EL (cell line): ENCODE measurements at places on chromosomes 7 and 10.

DNA sequence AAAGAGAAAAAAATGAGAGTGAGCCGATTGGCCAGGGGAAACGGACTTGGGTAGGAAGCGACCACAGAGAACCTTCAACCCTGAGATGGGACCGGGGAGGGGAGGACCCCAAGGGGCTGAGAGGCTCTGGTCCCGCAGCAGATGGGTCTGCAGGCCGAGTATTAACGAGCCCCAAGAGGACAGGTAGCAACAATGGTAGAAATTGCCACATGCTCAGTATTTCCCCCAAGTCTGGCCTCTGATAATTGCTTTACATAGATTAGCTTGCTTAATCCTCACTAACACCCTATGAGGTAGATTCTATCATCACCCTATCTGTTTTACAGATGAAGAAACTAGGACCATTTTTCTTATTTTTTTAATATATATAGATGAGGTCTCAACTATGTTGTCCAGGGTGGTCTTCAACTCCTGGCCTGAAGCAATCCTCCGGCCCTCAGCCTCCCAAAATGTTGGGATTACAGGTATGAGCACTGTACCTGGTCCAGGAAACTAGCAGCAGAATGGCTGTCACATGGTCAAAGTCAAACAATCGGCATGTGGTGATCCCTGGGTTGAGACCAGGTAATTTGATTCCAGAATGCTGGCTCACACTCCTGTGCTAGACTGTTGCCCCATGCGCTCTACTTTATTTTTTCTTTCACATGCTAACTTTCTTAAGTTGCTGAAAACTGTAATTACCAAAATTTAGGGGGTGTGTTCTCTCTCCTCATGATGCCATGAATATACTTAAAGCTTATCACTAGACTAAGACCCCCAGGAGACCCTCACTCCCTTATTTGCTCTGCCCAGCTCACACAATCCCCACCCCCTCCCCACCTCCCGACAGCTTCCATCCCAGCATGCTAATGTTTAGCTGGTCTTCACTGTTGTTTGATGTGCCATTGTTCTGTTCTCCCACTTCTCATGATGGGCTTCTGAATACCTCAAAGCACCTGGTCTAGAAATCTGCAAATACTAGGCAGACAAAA lies 67.9 kb upstream of the AFAP1L2 start:
- no peak for DNase-seq

GRCh38 chr7:22350466-22351328 lies 6.3 kb downstream of the RAPGEF5 start:
- DNase-seq: peak; percentile 57

- no peak for DNase-seq
Observed at GRCh38 chr7:151416941-151417315, 7.1 kb upstream of the WDR86 start.

- no peak for DNase-seq
Observed at GRCh38 chr7:22268884-22269421, 88.0 kb downstream of the RAPGEF5 start.

GRCh38 chr7:106281585-106282318 lies 3.0 kb downstream of the NAMPT start:
- DNase-seq: no peak

- DNase-seq: no peak
Observed at GRCh38 chr7:157542068-157543021, 205.5 kb downstream of the DNAJB6 start.

DNA sequence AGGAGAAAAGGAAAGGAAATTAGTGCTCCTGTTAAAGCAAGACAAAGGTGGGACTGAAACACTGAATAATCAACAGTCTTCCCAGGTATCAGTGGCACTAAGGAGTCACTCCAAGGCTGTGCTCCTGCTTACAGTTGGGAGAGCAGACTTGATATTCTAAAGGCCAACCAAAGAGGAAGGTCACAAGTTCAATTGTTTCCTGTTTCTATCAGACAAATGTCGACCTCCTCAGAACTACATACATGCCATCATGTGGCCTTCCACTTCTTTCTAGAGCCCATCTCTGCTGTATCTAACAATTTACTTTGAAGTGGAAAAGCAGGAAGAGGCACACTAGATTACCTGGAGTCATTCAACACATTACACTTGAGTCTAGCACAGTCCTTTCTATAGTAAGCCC lies 3.4 kb downstream of the ZNF239 start:
- DNase-seq: no peak

DNA sequence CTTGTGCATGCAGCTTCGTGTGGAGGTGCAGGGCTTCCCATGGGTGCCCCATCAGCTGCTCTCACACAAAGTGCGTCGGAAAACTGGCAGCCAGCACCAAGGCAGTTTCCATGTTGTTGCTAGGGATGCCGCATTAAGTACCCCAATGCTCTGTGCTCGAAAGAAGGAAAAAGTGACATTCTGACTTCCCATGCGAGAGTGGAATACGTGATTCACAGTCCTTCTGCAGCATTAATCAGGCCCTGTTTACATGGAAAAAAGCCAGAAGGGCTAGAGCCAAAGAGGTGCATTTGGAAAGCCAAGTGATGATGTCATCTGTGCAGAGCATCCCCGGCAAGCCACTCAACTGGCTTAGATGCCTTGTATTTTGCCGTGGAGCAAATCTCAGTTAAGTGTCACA lies 258.3 kb downstream of the GATA3 start:
- DNase-seq: no peak

GRCh38 chr7:106450716-106451115 lies 165.9 kb upstream of the NAMPT start:
- DNase-seq: peak; percentile 8

- DNase-seq: no peak
Observed at GRCh38 chr10:79492839-79493238, 19.5 kb upstream of the EIF5AL1 start.

DNA sequence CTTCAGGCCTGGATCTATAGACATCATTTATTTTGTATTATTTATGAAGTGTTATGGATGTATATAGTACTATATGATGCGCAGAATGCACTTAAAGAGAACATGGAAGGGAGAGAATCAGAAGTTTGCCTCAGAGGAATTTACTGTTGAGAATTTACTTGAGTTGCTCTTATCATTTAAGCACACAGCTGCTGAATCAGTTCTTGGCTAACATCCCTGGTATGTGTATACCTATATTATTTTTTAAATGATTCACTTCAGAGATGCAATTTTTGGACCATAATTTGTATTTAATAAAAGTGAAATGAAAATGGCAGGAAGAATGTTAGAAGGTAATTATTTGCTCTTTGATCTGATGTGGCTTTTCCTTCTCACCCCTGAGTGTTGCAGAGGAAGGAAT lies 191.6 kb downstream of the BICC1 start:
- DNase-seq: peak; percentile 60

DNA sequence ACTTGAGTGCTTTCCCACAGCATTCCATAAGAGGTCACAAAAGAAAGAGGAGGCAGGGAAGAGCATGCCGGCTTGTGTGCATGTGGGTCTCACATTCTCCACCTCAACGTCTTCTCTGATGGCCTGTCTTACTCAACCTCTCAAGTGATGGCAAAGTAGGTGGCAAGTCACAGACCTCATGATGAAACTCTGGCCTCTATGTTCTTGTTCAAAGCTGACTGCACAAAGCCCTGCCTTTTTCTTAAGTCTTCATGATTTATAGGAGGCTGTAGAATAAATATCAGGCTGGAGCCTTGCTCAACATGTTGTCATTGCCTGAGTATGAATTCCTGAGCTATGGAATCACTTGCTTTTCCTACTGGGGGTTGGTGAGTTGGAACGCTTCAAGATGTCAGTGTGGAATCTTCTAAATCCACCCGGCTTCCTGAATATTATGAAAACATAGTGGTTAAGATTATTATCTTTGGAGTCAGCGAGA lies 213.6 kb upstream of the INHBA start:
- DNase-seq: peak; percentile 99

- DNase-seq: no peak
Observed at GRCh38 chr7:4822677-4823076, 39.2 kb downstream of the PAPOLB start.

DNA sequence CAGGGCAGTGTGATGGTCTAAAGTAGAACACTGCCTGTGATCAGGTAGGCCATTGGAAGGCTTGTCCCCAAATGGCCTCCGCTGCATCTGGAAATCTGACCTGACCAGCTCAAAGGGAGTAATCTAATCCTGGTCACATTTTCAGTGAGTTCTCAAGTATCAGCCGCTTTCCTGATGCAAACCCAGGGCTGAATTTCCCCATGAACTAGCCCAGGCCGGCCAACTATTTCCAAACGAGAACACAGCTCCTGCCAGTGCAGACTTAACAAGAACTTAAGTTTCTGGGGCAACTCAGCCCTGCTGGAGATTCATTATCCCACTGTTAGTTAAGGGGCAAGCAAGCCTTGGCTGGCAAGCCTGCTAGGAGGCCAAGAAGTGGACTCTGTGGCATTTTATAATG lies 59.6 kb upstream of the FAM180A start:
- no peak for DNase-seq

DNA sequence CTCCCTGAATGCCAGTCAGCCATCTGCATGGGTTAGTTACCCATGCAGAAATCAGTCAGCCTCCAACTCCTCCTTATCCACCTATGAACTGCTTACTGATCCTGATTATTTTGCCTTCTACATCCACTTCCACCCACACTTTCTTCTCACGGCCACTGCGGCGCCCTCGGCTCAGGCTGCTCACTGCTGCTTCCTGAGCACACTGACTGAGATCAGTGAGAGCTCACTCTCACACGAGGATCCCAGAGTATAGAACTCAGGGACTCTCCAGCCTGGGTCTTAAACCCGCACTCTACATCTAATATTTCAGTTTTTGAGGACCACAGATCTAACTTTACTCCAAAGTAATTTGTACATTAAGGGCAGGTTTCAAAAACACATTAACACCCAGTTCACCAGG lies 64.4 kb downstream of the GRB10 start:
- DNase-seq: no peak

DNA sequence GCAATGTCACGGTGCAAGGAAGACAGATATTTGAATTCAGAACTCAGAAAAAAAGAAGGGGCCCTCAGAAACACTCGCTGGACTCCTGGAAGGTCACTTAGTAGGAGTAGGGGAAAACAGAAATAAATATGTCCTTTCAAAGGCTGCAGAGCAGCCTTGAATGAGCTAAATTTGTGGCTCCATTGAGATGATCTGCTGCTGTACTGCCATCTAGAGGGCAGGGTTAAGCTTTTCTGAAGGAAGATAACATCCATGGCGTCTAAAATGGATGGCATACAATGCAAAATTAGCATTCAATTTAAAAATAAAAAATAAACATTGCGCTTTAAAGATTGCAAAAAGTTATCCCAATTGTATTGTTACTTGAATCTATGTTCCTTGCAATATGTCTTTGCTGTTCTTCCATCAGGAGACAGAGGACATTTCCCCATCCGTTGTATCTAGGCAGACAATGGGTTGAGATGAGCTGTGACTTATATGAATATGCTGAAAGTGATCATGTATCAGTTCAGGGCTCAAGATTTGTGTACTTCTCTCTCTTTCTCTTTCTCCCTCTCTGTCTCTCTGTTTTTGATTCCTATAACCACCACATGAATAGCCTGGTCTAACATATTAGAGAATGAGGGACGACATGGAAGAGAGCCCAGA lies 642.2 kb downstream of the SH2D4B start:
- DNase-seq: no peak

- DNase-seq: no peak
Observed at GRCh38 chr7:7529328-7529727, 6.3 kb downstream of the COL28A1 start.

- peak; percentile 91 for DNase-seq
Observed at GRCh38 chr7:17690030-17690429, 250.3 kb downstream of the SNX13 start.

DNA sequence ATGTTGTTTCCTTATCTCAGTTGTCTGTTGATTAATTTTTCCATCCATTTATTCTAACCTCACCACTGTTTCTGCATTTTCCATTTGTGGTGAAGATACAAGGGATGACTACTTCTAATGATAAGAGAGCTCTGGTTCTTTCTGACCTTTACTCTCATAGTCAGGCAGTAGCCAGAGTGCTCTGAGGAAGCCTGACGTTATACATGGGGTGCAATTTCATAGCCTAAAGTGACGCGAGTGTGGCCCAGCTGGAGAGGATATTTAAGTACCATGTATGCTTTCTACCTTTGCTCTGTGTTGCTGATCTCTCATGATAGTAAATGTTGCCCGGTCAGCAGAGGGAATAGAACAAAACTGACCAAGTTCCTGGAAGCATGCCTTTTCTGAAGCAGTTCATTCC lies 33.9 kb upstream of the CYCS start:
- no peak for DNase-seq

- no peak for DNase-seq
Observed at GRCh38 chr7:105210721-105211205, 178.0 kb downstream of the SRPK2 start.

GRCh38 chr10:116815641-116816415 lies 33.5 kb upstream of the ENO4 start:
- DNase-seq: peak; percentile 53

DNA sequence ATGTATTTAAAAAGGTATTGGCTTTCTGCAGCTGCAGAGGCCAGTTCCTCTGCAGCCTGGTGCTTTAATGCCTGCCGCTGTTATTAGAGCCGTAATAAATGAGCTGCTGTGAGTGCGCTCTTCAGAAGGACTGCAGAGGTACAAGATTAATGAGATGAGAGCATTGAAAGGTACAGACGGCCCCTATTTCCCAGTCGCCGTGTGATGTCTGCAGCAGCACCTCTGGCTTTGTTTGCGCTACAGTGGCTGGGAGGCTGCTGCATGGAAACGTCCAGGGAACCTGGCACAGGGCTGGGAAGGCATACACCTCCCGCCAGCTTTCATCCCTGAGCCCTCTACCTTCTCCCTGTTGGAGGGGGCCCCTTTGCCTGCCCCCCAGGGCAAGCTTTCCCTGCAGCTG lies 383.8 kb upstream of the ZMIZ1 start:
- no peak for DNase-seq

DNA sequence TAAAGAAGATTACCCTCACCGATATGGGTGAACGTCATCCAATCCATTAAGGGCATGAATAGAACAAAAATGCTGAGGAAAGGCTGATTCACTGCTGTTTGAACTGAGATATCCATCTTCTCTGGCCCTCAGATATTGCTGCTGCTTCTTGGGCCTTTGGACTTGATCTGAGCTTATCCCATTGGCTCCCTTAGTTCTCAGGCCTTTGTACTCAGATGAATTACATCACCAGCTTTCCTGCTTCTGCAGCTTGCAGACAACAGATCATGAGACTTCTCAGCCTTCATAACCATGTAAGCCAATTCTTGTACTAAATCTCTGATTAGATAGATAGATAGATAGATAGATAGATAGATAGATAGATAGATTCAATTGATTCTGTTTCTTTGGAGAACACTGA lies 40.2 kb downstream of the CYCS start:
- DNase-seq: no peak

GRCh38 chr10:33320288-33320687 lies 14.2 kb downstream of the NRP1 start:
- DNase-seq: no peak

GRCh38 chr7:147070886-147071285 lies 954.3 kb downstream of the CNTNAP2 start:
- DNase-seq: no peak
